ENCODE measurements at places on chromosomes 7 and 10. TPM values are rescaled to one million over a fixed set of nuclear protein-coding genes. Genes with fewer than 3 reads are reported as not detected.
A peak's percentile ranks its signal among the peaks of the same experiment; 100 is the strongest.

Gene OR6B1
- not detected for total RNA-seq

Gene PRLHR
- total RNA-seq, result not detected

Gene TMEM213
- total RNA-seq, result 9.6 TPM

Gene AS3MT
- total RNA-seq, result 2.5 TPM

GRCh38 chr7:113770146-113770738, 148.6 kb downstream of the PPP1R3A start:
- DNase-seq, result no peak

DNA sequence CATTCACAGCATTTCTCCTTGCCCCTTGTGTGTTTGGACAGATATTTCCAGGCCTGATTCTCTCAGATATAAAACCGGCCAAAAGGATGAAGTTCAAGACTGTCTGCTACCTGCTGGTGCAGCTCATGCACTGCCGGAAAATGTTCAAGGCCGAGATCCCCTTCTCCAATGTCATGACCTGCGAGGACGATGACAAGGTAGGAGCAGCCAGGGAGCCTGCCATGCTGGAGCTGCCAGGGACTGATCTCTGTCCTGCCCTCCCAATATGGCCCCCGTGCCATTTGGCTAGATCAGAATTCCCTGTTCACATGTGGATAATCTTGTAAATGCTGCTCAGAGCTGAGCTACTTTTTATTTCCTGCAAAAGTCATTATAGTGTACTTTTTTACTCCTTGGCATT, 87.8 kb downstream of the ADCY1 start:
- no peak for DNase-seq

DNA sequence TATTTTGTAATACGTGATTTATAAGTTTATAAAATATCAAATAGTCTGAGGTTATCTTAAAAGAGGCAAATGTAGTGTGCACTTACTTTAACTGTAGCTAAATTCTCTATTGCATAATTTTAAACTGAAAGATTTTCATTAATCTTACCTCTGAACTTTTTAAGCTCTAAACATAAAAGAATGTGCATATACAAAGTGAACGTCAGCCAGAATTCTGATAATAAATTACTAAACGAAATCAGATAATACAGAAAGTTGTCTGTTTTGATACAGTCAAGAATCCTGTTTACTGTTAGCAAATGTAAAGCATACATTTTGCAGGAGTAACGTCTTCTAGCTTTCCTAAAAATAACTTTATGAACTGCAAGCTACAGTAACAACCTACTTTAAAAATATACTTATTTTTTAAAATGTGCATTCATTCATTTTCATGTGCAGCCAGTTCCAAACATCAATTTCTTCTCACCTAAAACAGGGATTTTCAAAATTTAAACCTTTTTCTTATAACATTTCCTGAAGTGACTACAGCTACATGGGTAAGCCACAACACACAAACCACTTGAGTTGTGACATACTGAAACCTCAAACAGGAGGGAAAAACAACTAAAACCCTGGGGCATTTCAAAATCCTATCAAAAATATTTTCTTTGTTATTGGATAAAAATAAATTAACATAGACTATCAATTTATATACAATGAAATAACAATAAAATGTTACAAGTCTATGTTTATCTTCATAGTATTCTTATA, 92.7 kb downstream of the RNLS start:
- DNase-seq, result no peak

DNA sequence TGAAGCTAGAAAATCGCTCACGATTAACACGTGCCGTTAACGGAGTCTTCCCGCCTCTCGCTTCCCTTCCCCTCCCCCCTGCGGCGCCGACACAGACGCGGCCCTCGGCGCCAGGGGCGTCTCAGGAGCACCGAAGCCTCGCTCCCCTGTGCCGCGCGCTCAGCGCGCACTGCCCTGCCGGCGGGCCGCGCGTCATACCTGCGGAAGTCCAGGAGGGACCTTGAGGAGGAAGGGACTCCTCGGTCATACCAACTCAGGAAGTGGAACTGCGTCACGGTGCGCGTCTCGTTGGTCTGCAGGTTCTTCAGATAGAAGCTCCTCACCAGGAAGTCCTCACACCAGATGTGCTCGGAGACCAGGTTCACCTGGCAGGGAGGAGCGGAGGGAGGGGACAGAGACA, 239.6 kb downstream of the DNAJB6 start:
- DNase-seq, result peak; percentile 64

DNA sequence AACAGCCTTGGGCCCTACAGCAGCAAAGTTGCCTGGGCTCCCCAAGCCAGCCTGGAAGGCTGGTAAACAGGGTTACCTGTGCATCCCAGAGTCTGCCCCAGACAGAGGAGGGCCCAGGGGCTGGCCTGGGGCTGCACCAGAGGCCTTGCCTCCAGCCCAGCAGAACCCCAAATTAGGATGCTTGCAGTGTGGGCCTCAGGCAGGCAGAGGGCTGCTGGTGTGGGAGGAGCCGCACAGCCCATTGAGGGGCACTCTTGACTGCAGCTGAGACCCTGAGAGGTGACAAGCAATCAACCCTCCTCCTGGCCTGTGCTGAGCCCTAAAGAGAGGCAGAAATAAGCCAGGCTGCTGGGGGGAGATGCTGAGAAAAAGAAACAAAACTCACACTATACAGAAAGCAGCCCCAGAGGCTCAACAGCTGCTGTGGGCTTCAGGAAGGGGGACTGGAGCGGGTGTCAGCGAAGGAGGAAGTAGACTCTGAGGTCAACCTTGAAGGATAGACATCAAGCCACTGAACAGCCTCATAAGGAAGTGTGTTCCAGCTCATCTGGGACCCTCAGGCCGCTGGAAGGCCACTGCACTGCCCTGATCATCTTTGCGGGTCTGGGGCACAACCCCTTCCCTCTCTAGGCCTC, 6.6 kb downstream of the AIFM2 start:
- no peak for DNase-seq

GRCh38 chr7:28180364-28181147, at the start of gene JAZF1:
Gene JAZF1 (minus strand): TSS chr7:28180795.
- DNase-seq, result peak; percentile 82

DNA sequence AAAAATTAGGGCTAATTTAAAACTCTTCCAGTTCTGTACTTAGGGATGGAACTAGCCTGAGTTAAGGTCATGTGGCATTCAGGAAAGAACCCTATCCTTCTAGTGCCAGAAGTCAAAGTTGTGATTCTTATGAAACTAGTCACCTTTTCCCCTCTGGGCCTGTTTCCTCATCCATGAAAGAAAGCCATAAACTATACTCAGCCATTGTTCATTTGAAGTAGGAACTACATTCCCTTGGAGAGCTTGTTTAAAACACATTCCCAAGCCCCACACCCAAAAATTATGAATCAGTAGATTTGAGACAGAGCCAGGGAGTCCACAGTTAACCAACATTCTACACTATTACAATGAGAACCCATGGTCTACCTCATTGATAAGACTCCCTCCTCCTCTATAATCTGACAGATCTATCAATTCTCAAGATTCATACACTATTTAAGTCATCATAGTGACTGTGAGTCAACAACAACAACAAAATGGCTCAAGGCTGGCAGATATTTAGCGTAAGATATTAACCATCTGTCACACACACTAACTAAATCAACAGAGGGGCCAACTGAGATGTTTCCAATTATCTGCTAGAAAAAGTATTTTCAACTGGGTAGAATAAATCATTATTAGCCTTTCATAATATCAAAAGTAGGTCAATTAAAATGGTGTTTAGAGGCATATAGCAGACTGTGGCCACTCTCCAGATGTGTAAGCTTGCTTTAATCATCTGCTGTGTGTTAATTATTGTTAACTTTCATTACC, 102.3 kb downstream of the SLC25A13 start:
- DNase-seq, result no peak

DNA sequence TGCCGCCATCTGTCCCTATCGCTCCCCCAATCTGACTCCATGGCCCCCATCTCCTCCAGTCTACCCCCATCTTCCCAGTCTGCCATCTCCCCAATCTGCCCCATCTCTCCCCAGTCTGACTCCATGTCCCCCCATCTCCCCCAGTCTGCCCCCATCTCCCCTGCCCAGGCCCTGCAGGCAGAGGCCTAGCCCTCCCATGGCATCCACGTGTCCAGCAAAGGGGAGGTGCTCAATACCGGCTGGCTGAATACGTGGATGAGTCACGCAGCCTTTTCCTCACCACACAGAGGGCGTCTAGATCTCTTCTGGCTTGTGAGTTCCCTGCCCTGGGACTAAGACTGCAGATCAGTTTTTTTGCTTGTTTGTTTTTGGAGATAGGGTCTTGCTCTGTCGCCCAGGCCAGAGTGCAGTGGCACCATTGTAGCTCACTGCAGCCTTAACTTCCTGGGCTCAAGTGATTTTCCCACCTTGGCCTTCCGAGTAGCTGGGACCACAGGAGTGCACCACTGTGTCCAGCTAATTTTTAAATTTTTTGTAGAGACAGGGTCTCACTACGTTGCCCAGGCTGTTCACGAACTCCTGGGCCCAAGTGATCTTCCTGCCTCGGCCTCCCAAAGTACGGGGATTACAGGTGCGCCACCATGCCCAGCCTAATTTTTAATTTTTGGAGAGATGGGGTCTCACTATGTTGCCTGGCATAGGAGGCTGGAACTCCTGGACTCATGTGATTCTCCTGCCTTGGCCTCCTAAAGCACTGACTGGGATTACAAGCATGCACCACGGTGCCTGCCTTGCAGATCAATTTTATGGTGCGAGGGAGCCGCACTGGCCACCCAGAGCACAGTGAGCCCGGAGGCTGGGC, 15.3 kb upstream of the GPR146 start:
- DNase-seq, result peak; percentile 89

DNA sequence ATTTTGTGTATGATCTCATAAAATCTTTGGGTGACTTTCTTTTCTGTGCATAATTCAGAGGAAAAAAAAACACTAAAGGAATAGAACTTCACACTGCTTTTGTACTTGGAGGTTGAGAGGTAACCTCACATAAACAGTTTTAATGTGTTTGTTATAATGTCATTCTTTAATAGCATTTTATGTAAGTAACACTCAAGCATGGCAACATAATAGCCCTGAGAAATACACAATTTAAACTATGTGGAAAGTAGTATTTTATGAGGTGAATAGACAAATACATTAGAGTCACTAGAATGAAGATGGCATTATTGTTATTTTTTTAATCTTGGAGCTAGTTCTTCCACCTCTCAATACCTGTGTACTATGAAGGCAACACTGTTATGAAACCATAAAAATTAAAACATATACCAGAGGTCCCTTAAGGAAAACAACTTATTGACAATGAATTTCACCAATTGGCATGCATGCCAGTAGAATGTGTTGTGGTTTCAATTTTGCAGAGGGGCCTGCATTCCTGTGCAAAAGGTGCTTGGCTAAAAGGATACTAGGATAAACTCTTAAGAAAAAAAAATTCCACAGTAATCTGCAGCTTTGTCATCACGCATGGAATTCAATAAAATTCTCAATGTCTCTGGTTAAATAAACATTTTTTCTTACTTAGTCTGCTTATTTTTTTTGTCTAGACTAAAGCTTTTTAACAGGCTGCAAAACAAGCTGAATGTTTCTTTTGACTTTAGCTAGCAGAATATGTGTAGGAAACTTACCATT, 102.5 kb downstream of the CD36 start:
- no peak for DNase-seq

DNA sequence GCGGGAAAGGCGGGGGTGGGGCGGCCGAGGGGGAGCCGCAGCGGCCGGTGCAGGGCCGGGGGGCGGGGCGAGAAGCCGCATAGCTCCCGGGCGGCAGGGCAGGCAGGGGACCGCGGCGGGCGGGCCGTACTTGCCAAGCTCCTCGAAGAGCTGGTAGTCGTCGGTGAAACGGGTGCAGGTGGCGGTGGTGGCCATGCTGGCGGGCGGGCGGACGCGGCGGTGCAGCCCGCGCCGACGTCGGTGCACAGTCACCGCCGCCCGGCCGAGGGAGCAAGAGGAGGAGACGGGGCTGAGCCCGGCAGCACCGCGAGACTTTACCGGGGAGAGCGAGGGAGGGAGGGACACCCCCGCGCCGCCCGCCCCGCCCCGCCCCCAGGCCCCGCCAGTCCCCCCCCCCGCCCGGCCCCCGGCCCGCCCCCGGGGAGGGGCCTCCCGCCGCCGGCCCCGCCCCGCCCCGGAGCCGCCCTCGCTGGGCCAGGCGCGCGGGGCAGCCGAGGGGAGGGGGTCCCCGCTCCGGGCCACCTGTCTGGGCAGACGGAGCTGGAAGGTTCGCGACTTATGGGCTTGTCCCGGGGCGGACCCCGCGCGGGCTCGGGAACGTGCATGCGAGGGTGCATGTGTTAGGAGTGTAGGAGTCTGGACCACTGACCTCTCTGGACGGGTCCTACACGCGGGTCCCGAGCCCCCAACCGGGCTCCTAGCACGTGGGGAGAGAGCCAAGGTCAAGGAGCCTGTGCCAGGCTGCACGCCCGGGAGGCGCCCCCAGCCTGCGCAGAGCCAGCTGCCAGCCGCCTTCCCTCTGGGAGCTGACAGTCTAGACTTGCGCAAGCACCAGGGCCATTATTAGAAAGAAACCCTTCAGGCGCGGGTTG, at the start of gene CAMK2G:
TSS of gene CAMK2G (minus strand) at position 289 of the 872 bp plus-strand sequence. CDS start at position 195, 94 bp downstream.
- peak; percentile 93 for DNase-seq

GRCh38 chr7:24381894-24382505, 98.0 kb downstream of the NPY start:
- DNase-seq, result no peak

DNA sequence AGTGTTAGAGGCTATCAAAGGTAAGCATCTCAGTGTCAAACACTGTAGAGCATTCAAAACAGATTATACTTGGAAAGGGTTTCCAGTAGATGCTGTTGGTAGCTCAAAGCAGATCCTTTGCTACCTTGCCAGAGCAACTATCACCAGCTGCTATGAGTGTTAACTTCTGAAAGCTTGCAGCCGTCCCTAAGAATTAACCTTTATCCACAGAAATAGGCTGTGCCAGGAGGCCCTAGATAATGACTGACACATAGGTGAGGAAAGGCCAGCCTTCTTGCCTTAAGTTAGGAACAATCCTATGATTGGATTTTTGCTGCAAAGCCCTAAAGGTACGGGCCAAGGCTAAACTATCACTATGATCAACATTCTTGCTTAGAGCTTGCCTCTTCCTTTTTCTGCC, 263.2 kb downstream of the DGKB start:
- no peak for DNase-seq

GRCh38 chr7:33300131-33300530, 170.8 kb downstream of the BBS9 start:
- DNase-seq, result no peak

DNA sequence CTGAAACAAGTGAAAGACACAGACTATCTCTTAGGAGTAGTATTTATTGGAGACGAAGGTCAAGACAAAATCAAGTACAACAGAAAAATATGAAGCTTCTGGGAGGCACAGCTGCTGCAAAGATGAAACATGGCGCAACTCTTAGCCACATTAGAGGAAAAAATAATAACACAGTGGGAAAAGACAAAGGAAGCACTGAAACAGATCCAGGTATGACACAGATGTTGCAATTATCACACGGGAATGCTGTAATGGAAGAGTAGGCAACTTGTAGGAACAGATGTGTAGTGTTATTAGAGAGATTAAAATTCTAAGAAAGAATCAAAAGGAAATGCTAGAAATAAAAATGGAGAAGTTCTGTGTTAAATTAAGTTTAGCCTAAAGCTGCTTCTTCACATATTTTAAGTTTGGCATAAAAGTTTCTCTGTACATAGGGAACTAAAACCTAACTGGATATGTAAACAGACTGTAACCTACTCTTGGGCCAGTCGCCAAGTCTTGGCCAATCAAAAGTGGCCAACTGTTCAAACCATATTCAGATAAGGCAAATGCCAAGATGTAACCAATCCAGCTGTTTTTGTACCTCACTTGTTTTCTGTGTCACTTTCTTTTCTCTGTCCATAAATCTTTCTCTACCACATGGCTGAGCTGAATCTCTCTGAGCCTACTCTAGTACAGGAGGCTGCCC, 1132.0 kb upstream of the LRRTM3 start:
- no peak for DNase-seq

- DNase-seq, result no peak
Observed at GRCh38 chr10:68666280-68666760, 54.7 kb upstream of the CCAR1 start.
